ENCODE measurements at places on chromosomes 6 and 20.

DNA sequence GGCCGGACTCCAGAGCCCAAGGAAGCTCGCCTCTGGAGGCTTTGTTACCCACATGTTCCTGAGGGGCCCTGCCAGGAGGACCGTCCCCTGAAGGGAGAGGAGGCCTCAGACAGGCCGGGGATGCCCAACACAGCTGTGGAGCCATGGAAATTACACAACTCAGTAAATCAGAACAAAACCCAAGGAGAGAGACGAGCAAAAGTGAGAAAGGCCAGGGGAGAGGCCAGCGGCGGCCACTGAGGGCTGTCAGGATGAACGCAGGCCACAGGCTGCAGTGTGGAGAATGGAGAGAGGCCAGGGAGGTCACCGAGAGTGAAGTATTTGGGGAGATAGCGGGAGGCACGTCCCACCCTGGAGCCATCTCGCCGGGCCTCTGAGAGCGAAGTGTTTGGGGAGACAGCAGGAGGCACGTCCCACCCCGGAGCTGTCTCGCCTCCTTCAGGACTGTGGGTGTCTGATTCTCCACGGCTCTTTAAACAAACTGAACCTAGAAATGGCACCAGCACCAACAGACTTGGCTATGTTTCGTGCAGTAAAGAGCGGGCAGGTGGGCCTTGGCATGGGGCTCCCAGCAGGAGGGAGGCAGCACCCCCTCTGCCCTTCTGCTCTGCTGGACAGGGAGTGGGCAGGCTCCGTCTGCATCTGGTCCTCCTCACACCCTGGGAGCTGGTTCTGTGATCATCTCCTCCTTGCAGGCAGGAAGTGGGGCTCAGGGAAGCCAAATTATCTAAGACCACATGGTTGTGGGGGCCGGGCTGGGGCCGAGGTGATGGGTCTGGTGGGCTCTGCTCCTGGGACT is 91.0 kb downstream of the YTHDF1 start:
- H3K27ac ChIP-seq: no peak overlapping the region
- no peak for DNase-seq
- peaks cover 75% of the 10 kb centered on the region for H3K27me3 ChIP-seq
- no peak overlapping the region for H3K4me3 ChIP-seq
- no peaks in the 10 kb centered on the region for H3K4me1 ChIP-seq

- H3K27me3 ChIP-seq: no peaks in the 10 kb centered on the region
- H3K4me3 ChIP-seq: no peak overlapping the region
- DNase-seq: no peak
- no peaks in the 10 kb centered on the region for H3K36me3 ChIP-seq
These were observed 47.5 kb downstream of the HMGCLL1 start for GRCh38 chr6:55531496-55531895.

DNA sequence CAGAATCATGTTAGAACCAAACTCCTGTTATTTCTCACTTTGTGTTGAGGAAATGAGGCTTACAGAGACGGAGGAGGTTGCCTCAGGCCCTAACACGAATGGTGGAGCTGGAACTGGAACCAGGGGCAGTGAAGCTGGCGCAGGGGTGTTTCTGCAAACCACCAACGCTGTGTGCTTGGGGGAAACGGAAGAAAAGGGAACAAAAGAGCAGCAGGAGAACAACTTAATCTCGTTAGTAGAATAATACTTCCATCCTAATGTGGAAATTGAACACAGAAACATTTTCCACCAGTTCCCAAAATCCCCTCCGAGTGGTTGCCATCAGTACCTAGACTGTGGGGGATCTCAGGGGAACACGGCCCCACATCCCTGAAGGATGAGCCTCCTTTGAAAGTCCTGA is 103.4 kb upstream of the FRMD1 start:
- DNase-seq: no peak
- peaks cover 16% of the 10 kb centered on the region for H3K27me3 ChIP-seq
- H3K4me3 ChIP-seq: no peak overlapping the region

- peaks cover 6% of the 10 kb centered on the region for H3K4me1 ChIP-seq
- no peak overlapping the region for H3K27ac ChIP-seq
- H3K4me3 ChIP-seq: no peak overlapping the region
- no peaks in the 10 kb centered on the region for H3K36me3 ChIP-seq
- DNase-seq: no peak
These were observed 837.1 kb downstream of the EPHA7 start for GRCh38 chr6:92582211-92582610.

DNA sequence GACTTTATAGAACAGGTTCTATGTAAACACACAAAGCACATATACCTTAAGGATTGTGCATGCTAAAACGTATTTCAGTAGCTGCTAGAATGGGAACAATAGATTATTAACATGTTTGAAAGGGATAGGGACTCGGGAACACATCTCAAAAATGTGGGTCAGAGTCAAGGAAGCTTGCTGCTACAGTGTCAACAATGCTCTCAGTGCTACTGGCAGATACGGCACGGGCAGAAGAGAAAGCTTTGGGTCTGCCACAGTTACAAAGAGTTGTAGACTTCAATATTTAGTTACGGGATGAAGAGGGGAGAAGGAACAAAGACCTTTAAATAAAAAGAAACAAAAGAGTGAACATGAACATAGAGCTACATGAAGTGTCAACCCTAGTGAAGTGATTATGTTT is 170.5 kb downstream of the BACH2 start:
- no peaks in the 10 kb centered on the region for H3K27me3 ChIP-seq
- no peaks in the 10 kb centered on the region for H3K36me3 ChIP-seq
